ENCODE measurements at places on chromosomes 11 and 22.

- DNase-seq, result peak; percentile 57
Measured at GRCh38 chr11:117179048-117179999, 781 bp downstream of the SIDT2 start.

DNA sequence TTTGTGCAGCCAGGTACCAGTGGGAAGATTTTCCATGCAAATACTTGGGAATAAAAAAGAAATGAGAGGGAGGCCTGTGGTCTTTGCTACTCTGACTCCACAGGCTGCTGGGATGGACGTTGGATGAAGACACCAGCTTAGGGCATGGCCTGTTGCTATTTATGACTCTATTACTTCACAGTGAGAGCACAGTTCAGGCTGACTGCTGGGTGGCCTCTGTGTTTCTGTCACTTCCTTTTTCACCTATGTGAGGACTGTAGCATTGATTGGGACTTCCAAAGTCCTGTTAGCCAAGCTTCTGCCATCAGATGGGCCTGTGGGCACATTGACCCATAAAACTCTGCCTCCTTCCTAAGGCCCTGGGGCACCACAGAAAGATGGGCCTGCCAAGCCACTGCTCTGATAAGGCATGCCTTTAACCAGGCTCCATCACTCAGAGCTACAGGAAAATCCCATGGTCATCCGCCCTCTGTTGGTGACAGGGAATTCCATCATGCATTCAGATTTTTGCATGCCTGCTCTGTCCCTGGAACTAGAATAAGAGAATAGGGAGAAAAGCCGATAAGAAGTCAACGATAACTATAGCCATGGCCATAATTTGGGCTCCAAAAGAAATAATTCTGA lies 64.6 kb downstream of the KCNJ1 start:
- DNase-seq, result no peak

- no peak for DNase-seq
Measured at GRCh38 chr11:69193629-69194028, 37.9 kb downstream of the SMIM38 start.

DNA sequence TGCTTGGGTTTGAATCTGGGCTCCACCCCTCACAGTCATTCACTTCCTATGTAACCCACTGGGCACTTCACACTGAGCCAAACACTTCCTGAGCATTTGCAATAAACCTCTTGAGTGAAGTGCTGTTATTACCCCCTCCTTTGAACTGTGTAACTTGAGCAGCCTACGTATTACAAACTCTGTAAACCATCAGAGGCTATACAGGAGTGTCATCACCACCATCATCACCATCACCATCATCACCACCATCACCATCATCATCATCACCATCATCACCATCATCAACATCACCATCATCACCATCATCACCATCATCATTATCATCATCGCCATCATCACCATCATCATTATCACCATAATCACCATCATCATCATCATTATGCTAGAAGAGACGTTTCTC lies 18.4 kb downstream of the RTL6 start:
- DNase-seq, result no peak

GRCh38 chr11:16833026-16833425 lies 94.6 kb downstream of the C11orf58 start:
- DNase-seq, result no peak

GRCh38 chr11:60700689-60701468 lies 1.5 kb downstream of the MS4A8 start:
- no peak for DNase-seq

DNA sequence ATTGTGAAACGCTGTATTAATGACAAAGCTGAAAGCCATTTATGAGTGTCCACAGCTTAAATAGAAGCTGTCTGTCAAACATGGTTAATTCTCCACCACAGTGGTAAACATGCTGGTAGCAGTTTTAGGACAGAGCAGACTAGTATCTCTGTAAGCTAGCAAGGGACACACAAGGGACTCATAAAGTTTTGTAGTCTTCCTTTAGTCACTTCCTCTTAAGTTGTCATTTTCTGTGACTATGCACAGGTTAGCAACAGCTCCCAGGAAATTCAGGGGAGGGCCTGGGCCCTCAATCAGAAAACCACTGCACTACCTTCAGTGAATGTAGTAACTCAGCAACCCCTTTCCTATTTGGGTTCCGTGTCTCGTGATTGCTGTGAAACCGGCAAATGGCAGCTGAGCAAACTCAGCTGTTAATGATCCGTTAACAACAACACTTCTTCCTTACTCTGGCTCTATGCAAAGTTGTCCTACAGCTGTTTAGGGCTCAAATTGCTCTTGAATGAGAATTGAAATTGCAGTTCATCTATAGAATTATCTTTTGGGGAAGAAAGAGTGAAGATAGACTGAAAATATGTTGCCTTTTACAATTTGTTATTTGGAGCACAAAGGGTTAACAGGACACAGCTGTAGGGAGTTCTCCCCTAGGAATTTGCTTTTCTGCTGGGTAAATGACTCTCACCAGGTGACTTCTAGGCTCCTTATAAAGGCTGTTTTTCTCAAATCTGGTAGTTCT lies at the start of gene MMP26:
MMP26 (plus strand) TSS at position 731 of the 736 bp plus-strand sequence.
- no peak for DNase-seq

DNA sequence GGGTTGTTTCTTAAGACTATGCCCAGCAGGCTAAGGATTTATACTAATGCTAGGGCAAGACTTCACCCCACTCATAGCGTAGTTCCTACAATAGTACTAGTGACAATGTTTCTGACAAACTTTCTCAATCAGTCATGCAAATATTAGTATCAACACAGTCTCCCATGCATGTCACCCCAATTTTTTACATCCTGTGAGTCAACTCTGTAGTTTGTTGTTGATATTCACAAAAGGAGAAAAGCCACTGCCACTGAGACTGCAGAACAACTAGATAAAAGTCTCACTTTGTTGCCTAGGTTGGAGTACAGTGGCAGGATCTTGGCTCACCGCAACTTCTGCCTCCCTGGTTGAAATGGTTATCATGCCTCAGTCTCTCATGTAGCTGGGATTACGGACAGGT lies 155.2 kb downstream of the RBFOX2 start:
- no peak for DNase-seq

GRCh38 chr22:35638001-35638400 lies 10.2 kb upstream of the APOL6 start:
- DNase-seq, result no peak

- DNase-seq, result no peak
Measured at GRCh38 chr22:26785932-26786331, 128.5 kb downstream of the MIAT start.

GRCh38 chr11:19191530-19192169 lies 10.1 kb downstream of the CSRP3 start:
- DNase-seq, result no peak

GRCh38 chr11:3122775-3123201 lies 42.3 kb downstream of the OSBPL5 start:
- DNase-seq, result no peak

DNA sequence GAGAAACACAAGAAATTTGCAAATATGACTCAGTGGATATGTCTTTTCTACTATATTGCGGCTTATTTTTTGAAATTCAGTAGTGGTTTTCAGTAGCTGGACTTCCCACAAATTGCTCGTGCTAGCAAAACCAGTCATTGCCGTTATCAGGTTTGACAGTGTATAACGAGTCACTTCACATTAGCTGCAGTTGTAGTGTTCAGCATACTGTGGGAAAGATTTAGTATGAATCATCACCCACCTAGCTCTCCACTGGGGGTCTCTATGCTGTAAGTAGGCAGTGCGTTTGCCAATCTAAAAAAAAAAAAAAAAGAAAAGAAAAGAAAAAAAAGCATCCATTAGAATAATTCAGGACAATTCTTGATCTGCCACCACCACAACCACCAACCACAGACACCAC lies 1318.9 kb downstream of the LRRC4C start:
- DNase-seq, result no peak

DNA sequence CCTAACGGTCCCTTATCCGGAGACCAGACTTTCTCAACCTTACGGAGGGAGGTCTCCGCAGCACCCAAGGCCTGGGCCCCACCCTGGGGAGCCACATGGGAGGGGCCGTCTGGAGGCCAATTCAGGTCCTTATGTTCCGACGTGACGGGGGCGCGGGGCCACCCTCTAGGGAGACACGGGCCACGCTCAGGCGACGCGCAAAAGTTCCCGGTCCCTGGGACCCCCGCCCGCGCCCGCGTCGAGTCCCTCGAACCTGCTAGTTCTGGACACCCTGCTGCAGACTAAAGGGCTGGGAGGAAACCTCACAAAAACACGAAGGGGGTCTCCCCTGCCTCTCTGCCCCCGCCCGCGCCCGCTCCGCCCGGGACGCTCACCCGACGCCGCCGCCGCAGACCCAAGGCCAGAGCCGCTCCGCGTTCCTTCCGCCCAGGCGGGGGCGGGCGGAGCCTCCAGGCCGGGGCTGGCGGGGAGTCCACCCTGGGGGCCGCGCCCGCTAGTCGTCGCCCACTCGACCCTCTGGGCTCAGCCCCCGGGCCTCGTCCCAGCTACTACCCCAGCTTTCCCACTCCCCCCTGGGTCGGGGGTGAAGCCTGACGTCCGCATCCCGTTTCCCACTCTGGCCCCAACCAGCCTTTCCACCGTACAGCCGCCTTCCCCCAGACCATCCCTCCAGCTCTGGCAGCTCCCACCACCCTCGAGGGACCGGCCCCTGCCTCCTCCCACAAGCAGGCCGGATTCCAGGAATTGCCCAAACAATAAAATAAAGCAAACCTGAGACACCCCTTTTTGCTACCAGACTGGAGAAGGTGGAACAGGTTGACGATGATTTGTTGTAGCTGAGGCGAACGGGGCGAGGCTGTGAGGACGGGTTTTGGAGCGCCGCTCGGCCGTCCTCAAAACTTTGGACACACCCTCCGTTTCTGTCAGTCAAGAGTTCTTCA lies 2.7 kb downstream of the RNH1 start:
- peak; percentile 32 for DNase-seq

DNA sequence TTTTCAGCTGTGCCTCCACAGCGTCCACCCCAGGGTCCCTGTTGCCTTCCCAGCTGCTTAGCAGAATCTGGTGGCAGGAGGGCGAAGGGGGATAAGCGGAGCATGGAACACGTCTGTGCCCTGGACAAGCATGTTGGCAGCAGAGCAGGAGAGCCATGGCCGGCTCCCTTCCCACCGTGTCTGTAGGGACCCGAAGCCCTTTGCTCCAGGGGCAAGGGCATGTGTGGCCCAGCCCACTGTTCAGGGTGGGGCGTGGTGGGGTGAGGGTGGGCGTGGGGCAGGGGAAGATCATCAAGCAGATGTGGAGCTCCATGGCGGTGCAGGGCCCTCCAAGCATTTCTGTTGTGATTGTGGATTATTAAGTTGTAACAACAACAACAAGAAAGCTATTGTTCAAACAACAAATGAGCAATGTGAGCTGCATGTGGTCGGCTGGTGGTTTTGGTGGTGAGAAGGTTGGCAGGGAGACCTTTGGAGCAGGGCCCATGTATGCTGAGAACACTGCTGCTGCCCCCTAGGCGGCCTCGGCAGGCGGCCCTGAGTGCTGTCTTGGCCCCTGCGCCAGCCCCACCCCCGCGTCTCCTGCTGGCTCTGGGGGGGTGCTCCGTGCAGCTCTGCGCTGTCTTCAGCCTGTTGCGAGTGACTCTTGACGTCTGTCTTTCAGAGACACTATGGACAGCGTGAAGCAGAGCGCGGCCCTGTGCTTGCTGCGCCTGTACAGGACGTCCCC lies 50.9 kb downstream of the AP2A2 start:
- DNase-seq, result no peak

- no peak for DNase-seq
Measured at GRCh38 chr11:78830277-78830819, 255.7 kb upstream of the NARS2 start.

- no peak for DNase-seq
Measured at GRCh38 chr22:46368871-46369715, 33.6 kb downstream of the TRMU start.
